ENCODE measurements at places on chromosomes 5 and 9.

DNA sequence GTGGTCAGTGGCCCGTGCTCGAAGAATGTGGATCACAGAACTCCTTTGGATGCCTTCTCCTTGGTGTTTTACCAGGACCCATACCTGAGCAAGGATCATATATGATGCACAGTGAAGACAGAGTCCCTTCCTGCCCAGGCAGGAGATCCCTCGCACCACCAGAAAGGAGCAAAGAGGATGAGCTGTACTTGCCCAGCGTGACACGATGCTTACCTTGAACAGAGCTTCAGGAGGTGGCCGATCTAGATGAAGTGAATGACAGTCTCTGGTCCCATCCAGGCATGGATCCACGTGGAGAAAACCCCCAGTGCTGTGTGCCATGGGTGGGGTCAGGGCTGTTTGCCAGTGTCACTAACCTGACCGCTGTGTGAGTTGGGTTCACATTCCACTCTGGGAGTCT lies 455.4 kb downstream of the GADD45G start:
- no peak for DNase-seq

- DNase-seq: no peak
Measured at GRCh38 chr9:80059979-80060378, 488.2 kb downstream of the TLE4 start.

DNA sequence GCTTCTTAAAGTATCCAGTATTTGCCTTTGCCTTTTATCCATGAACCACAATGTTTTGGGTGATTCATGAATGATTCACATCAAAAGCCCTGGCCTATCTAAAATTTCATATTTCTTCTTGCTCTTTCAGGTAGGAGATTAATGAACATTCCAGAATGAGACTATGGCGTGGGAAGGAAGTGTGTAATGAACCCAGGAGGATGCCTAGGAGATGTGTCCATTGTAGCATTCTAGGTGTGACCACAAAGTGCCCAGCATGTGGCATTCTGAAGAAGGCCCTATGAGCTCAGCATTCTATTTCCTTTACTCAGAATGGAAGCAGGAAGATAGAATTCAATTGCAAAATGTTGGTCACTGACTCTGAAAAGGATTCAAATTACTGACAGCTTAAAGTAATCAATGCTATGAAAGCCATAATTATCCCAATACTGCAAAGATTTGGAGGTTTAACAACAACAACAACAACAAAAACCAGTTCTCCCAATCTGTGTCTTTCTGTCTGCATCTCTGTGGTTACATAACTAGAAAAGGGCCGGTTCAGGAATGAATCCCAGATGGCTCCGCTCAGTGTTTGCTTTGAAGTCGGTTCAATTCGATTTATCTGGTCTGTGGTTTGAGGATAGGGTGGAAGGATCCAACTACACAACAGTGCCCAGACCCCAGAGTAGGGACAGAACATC lies 126.7 kb downstream of the FOXD1 start:
- DNase-seq: peak; percentile 94

- no peak for DNase-seq
Measured at GRCh38 chr9:98773721-98774120, 22.6 kb downstream of the ANKS6 start.

- DNase-seq: no peak
Measured at GRCh38 chr9:27377147-27377807, 80.3 kb upstream of the EQTN start.

DNA sequence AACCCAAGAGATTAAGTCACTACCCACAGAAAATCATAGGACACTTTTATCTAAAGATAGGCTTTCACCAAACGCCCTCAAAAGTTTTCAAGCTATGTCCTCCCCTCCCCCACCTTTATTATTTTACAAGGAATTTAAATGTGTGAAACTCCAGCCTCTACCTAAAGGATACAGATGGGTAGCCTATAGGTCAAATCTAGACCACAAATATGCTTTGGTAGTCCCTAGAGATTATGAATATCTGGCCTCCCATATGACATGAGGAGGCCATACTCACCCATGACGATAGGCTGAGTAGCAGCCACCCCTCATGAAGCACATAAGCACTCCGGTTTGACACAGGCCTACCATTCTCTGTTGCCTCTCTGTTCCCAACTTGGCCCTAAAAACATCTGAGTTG lies 11.9 kb downstream of the SIL1 start:
- DNase-seq: no peak

DNA sequence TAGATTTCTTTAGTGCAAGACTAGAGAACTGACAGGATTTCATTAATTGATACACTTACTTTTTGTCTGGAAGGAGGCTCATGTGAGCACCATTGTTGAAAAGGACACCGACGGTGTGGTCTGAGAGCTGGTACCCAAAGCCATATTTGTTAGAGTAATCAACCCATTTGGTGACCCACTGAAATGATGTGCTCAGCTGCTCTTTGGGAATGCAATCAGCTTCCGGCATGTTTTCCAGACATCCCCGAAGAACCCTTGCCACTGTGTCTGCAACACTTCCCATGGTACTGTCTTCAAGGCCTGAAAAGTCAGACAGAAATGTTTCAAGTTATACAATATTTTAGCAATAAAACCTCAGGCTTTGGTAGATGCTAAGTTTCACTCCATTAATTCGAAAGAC lies 4.4 kb downstream of the PLK2 start:
- DNase-seq: no peak

DNA sequence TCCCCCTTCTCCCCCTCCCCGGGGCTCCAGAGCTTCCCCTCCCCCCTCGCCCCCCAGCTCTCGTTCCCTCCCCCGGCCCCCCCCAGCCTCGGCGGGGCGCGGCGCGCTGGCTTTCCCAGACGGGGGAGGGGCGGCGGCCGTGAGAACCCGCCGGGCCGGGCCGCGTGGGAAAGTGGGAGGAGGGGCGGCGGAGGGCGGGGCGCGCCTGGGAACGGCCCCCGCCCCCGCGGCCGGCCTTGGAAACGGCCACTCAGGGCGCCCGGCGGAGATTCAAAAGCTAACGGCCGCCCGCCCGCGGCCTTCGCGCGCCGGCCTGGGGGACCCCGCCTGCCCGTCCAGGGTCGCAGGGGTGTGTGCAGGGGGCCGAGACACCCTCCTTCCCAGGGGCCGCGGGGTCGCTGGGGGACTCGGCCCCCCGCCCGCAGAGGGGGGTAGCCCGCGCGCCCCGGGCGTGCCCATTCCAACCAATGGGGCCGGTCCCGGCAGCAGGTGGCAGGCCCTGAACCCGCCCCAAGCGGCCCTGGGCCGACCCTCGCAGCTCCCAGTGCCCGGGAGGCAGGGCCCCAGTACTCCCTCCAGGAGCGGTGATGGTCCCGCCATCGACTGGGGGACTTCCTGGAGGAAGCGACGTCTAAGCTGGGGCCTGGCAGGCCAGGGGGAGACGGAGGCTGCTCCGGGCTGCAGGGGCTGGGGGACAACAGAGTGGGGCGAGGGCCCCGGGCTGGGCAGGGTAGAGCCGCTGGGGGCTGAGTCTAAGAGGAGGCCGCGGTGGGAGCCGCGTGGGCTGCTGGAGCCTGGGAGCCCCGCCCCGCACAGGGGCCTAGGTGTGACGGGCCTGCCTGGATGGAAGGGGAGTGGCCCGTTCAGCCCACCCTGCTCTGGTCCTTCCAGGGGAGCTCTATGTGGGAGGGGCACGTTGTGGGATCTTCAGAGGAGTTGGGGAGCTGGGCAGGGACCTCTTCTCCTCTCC lies 14.2 kb upstream of the NRARP start:
- no peak for DNase-seq

DNA sequence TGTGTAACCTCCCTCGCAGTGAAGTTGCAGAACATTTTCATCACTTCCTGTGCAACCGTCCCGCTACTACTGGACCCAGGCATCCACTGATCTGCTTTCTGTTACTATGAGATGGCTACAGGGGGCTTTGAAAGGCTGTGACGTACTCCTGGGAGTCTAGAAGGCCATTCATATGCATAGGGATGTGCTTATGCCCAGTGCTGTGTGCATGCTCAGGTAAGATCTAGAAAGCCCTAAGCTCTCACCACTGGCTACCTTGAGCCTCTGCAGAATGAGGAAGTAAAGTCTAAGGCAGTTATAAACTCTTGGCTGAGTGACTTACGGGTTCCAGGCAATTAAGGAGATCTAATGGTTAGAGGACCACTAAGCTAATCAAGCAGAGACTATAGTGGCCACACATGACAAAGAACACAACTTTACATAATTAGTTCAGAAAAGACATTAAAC lies 11.8 kb downstream of the HNRNPAB start:
- DNase-seq: no peak

DNA sequence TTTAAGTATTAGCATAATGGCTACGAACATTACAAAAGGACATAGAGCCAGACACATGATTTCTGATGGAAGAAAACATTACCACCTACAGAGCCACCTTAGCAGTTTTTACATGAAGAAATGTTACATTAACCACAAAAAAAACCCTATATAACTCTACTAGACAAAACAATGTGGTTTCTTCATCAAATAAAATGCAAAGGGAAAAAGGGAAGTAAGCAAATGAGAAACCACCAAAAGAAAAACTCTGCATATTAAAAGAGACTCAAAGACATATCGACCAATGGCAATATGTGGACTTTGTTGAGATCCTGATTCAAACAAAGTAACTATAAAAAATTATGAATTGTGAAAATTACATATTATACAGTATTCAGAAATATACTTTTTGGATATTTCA lies 132.7 kb downstream of the TSSK1B start:
- no peak for DNase-seq

GRCh38 chr5:138336952-138337684 lies 948 bp upstream of the FAM53C start:
- no peak for DNase-seq

DNA sequence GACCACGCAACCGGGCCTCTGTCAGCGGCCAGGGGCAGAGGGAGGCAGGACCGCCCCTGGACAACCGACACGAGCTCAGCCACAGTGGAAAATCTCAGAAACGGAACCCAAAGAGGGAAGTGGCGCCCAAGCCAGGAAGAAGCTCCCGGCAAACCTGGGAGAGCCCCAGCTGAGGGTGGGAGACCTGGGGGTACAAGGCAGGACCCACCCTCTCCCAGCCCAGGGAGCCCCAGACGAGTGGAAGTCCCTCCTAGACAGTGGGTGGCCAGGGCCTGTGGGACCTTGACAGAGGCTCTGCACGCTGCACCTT lies 3.0 kb downstream of the SLC12A7 start:
- DNase-seq: no peak

- DNase-seq: peak; percentile 86
Measured at GRCh38 chr5:98927242-98927988, 1.4 kb downstream of the CHD1 start.

GRCh38 chr9:89305868-89306267 lies 5.1 kb upstream of the CKS2 start:
- DNase-seq: no peak

DNA sequence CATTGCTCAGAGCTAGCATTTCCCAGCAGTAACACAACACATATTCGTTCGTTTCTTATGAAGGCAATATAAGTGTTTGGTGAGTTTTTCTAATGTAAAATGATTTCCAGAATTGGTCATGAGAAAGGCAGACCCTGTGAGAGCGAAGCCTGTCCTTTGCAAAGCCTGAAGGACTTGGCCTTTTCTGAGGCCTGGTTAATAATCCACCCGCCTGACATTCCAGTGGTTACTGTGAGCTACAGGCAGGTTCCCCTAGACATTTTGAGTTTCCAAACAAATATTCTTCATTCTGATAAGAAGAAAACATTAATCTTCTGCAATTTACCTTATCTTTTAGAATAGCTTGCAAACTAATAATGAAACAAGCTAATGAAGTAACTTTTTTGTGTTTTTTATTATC lies 38.0 kb downstream of the ADAMTS16 start:
- DNase-seq: no peak

DNA sequence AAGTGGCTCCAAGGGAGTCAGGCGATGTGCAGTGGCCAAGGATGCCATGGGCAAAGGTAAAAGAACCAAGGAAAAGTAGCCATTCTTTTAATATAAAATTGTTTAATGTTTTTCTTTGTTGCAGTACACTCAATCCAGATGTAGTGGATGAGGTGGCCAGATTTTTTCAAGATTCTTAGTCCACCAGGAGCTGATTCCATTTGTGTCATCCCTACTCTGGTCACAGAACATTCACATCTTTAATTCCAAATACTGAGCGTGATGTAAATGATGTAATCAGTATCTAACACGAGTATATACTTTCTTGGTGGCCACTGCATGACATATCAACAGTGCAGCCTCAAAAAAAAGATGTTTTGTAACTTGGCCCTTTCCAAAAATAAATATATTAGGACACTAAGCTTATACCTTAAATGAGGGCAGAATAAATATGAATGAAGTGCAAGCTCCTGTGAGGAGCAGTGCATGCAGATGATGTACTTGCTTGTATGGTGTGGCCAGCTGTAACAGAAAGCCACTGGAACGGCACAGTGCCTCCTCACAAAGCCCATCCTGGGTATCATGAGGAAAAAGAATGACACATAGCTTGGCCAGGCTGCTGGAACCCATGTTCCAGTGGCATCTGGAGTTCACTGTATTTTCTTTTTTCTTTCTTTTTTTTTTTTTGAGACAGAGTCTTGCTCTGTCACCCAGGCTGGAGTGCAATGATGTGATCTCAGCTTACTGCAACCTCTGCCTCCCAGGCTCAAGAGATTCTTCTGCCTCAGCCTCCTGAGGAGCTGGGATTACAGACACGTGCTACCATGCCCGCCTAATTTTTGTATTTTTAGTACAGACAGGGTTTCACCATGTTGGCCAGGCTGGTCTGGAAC lies 6.5 kb upstream of the SPATA24 start:
- no peak for DNase-seq

- DNase-seq: no peak
Measured at GRCh38 chr9:31146485-31147166, 1237.8 kb upstream of the ACO1 start.

DNA sequence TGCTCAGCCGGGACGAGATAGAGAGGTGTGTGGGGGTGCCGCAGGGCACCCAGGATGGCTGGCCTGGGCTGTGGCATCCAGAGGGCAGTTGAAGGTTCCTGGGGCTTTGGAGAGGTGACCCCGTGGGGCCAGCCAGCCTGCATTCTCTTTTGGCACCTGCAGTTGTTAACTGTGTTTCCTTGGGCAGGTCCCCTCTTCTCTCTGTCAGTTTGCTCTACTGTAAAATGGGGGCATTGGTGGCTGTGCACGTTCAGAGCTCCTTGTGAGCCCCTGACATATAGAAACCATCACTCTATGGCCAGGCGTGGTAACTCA lies 8.5 kb downstream of the ZDHHC12 start:
- no peak for DNase-seq

GRCh38 chr5:25567881-25568280 lies 923.1 kb upstream of the CDH10 start:
- DNase-seq: no peak

DNA sequence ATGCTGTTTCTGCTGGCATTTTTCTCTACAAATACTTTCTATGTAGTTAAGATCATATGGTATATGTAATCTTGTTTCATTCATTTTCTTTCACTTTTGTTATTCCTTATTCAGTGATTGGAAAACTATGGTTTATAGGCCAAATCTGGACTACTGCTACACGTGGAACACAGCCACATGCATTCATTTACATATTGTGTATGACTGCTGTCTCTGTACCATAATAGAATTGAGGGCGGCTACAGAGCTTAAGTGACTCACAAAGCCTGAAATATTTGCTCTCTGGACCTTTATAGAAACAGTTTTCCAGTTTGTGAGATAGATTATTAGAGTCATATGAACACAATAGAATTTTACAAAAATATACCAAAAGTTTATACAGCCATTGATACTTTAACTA lies 133.6 kb upstream of the CDKN2B start:
- no peak for DNase-seq

- DNase-seq: no peak
Measured at GRCh38 chr5:142222866-142223558, 101.8 kb downstream of the SPRY4 start.

- no peak for DNase-seq
Measured at GRCh38 chr5:39558541-39558940, 133.8 kb upstream of the DAB2 start.
